Activated CD8-positive, alpha-beta T cell treated with anti-CD3 and anti-CD28 coated beads, Interleukin-2, amount 10 ng/mL, durations not matched to agents 7 days and 5 days (primary cell): ENCODE measurements at places on chromosomes 4 and X. TPM values are rescaled to one million over a fixed set of nuclear protein-coding genes. Genes with fewer than 3 reads are reported as not detected.

DNA sequence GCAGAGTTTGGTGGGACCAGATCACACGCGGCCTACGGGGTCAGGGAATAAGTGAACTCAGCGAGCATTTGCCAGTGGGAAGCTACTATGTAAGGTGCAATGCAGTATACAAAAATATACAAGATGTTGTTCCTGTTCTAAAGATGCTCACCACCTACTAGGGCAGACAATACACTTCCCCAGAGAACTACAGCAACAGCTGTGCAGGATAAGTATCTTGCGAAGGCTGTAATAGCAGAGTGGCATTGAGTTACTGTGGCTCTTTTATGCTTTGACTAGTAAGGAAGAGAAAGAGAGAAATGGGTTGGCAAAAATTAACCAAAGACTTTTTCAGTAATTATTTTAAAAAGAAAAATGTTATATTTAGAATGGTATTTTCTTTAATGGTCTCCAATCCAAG lies 61.2 kb downstream of the CDS1 start:
- H3K27ac ChIP-seq: no peak overlapping the region
- H3K4me3 ChIP-seq: no peak overlapping the region
- no peaks in the 10 kb centered on the region for H3K36me3 ChIP-seq
- no peaks in the 10 kb centered on the region for H3K4me1 ChIP-seq

The RHOXF2B gene
- total RNA-seq: not detected

DNA sequence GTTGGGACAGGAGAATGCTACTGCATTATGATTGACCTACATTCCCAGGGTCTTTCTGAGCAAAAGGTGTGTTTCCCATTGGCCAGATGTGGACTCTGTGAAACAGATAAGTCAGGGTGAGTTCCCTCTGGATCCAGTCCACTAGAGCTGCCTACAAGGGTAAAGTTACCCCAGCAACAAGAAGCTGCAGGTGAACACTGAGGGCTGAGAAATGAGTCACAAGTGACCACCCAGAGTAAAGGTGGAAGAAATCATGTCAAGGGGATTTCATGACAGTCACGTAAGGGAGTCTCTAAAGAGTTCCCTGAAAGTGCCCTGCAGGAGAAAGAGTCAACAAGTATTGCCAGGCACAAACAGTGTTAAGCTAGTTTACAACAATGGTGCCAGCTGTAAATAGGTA lies 16.3 kb downstream of the F8A1 start:
- H3K36me3 ChIP-seq: no peaks in the 10 kb centered on the region
- peaks cover 7% of the 10 kb centered on the region for H3K4me1 ChIP-seq
- H3K27me3 ChIP-seq: peaks cover 13% of the 10 kb centered on the region

DNA sequence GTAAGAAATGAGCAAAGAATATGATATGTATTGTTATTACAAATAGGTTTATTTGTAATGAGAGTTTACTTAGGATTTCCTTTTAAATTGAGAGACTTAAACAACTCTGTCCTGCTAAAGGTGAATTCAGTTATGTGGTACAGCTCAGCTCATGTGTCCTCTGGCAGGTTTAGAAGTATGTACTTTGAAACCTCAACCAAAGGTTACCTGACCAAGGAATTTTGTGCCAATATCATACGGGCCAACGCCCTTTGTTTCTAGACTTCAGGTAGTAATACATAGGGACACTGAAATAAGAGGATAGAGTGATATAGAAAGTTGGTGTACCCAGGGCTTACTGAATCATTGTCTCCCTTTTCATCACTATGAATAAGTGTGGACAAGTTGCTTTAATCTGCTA lies 25.7 kb downstream of the SLAIN2 start:
- no peak for DNase-seq
- H3K36me3 ChIP-seq: peaks cover 9% of the 10 kb centered on the region
- H3K4me1 ChIP-seq: peaks cover 8% of the 10 kb centered on the region
- no peak overlapping the region for H3K4me3 ChIP-seq

DNA sequence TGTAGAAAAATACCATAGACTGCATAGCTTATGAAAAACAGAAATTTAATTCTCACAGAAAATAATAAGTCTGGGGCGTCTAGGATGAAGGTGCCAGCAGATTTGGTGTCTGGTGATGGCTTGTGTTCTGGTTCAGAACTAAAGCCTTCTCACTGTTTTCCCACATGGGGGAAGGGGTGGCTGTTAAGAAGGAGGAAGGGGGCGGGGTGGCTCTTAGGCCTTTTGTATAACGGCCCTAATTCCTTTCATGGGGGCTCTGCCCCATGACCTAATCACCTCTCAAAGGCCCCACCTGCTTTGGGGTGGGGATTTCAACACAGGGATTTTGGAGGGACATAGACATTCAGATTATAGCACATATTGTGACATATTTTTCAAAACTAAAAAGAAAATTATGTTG lies 173.2 kb upstream of the TECRL start:
- no peaks in the 10 kb centered on the region for H3K36me3 ChIP-seq
- no peak overlapping the region for H3K27ac ChIP-seq
- H3K4me1 ChIP-seq: no peaks in the 10 kb centered on the region
- H3K4me3 ChIP-seq: no peak overlapping the region
- no peaks in the 10 kb centered on the region for H3K27me3 ChIP-seq
- no peak for DNase-seq
